Type B pancreatic cell (in vitro differentiated cells): ENCODE measurements at places on chromosomes 4 and X.
A peak's percentile ranks its signal among the peaks of the same experiment; 100 is the strongest.

DNA sequence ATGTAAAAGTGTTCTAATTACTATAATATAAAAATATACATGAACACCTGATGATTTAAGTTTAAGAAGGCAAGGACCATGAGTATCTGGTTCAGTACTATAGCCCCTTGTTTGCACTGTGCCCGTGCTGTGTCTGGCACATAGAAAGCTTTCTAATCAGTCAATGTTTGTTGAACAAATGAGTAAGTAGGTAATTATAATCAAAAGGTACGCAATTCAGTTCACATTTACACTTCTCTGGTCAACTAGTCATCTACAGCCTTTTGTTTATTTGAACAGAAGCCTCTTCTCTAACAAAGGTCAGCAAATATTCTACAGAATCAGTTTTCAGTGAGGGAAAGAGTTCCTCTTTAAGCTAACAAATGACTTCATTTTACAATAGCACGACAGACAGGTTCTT is 523.3 kb downstream of the SMARCA1 start:
- DNase-seq, result no peak

DNA sequence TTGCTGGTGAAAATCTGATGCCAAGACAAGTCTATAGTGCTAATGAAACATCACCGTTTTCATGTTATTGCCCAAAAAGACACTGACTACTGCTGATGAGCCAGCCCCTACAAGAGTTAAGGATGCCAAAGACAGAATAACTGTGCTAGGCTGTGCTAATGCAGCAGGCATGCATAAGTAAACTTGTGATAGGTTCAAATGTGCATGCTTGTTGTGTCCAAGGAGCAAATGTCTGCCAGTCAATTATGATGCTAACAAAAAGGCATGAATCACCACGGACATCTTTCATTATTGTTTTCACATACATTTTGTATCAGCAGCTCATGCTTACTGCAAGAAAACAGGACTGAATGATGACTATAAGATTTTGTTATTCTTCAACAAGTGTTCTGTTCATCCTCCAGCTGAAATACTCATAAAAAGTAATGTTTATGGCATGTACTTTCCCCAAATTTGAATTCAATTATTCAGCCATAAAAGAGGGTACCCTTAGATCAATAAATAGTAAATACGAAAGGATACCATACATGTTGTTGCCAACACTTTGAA is 306.9 kb upstream of the ARSJ start:
- DNase-seq, result no peak

DNA sequence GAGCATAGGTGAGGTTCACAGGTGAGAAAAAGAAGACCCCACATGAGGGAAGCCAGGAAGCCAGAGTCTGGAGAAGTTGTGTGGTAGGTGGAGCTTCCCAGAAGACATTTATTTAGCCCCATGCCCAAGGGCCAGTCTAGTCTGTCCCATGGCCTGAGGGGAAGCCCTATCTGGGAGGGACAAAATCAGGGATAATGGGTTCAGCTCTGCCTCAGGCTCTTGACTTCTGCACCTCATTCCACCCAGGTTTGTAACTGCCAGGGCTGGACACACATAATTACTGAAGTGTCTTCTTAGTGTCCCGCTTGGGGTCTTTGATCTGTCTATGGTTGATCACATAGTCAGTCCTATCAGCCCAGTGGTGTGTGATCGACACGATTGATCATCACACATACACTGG is 36.0 kb downstream of the TSC22D3 start:
- no peak for DNase-seq

DNA sequence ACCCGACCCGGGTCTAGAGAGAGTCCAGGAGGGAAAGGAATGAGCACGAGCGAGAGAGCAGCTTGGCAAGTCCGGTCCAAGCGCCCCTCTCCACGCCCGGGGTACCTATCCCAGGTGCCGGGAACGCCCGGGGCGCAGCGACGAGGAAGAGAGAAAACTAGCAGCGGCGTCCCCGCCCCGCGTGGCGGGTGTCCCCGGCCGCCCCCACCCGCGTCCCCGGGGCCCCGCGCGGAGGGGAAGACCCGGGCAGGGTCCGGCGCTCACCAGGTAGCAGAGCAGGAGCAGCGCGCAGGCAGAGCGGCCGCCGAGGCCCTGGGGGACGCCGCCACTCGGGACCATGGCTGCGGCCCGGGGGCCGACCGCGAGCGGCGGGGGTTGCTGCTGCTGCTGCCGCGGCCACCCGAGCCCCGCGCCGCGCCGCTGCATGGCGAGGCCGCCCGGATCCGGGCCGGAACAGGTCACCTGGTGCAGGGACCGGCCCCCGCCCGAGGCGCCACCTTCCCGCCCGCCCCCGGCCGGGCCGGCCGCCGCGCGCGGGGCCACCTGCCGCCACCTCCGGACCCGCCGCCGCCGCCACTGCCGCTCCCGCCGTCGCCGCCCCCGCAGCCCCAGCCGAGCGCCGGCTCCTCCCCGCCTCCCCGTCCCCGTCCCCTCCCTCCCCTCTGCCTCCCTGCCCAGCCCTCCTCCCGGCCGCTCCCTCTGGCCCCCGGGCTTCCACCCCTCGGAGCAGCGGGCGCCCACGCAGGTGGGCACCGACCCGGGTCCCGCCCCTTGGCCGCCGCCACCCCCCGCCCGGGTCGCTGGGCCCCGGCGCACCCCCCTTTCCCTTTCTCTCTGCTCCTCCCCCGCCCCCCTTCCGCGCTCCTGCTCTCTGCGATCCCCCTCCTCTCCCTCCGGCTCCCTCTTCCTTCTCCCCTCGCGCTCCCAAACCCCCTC is at the start of gene SEL1L3:
SEL1L3 (minus strand) TSS at position 578 of the 936 bp plus-strand sequence; CDS start at position 426, 152 bp downstream.
- DNase-seq, result peak; percentile 73

DNA sequence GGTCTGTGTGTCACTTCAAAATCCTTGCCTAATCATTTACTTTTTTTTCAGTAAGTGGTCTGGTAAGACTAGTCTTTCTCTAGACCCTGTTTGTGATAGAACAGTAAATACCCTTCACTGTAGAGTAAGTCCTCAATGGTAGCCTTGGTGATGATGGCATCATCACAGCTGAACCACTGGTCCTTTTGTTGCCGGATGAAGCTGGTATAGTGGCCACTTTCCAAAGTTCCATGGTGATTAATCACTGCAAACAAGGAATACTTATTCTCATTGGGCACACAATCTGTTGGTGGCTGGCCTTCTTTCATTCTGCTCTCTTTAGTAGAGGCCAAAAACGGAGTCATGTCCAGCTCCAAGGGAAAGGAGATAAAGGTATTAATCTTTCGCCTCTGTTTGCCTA is 2.9 kb downstream of the USP51 start:
- no peak for DNase-seq

DNA sequence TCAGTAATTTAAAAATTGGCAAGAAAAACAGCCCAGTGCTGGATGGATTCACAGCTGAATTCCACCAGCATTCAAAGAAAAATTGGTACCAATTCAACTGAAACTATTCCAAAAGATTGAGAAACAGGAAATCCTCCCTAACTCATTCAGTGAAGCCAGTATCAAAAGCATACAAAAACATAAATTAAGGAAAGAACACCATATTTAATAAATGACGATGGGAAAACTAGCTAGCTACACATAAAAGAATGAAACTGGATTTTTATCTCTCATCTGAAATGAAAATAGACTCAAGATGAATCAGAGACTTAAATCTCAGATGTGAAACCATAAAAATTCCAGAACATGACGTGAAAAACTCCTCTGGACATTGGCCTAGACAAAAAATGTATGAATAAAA is 516.8 kb upstream of the SPANXN1 start:
- no peak for DNase-seq

DNA sequence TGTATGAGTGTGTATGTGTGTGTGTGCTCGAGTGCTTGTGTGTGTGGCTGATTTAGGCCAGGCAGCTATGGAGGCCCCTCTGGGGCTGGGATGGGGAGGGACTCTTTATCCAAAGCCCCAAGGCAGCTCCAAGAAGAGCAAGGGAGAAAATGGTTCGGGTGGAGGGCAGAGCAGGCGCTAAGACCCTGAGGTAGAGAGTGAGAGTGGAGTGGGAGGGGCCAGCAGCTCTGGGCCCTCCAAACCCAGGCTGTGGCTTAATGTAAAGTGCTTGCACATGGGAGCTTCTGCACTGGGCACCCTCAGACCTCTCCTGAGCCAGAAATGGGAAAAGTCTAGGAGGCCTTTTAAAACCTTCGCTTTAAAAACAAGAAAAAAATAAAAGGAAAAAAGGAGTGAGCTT is 233.5 kb upstream of the PSAPL1 start:
- DNase-seq, result no peak

GRCh38 chr4:7727749-7728148 is 211.9 kb downstream of the AFAP1 start:
- no peak for DNase-seq

- DNase-seq, result no peak
These were observed 43.8 kb downstream of the WWC2 start for GRCh38 chr4:183142571-183143550.

GRCh38 chr4:119281393-119281792 is 40.5 kb downstream of the FABP2 start:
- no peak for DNase-seq

DNA sequence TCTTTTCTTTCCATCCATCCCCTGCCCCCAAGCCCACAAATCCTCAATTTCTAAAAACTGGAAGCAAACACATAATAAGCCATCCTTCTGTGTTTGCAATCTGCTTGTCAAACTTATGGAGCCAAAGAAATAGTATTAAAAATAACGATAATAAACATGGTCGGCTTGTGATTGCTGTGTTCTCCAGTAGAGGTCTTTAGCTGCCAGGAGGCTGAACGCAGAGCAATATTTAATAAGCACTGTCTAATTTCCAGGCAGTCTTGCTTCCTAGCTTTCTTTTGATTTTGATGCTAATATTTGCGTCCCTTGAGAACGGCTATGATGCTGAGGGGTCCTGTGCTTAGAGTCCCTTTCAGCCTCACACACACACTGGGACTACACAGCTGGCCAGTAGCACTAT is 3.2 kb upstream of the HELT start:
- no peak for DNase-seq

DNA sequence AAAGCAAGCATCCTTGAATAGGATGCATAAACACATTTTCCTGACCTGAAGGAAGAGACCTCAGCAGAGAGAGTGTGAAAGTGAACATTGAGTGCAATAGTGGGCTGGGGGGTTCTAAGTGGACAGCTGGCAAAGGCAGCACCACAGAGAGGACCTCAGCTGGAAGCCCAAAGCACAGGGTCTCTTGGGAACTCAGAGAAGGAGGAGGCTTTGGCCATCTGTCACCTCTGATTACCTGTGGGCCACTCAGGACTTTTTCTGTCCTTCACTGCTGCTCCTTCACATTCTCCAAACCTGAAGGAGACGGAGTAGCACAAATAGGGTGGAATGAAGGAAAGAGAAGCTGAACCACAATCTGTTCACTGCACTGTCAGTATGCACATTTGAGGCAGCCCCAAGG is 37.9 kb upstream of the FAT4 start:
- no peak for DNase-seq

- no peak for DNase-seq
These were observed 51.7 kb downstream of the RPGR start for GRCh38 chrX:38275615-38276014.

DNA sequence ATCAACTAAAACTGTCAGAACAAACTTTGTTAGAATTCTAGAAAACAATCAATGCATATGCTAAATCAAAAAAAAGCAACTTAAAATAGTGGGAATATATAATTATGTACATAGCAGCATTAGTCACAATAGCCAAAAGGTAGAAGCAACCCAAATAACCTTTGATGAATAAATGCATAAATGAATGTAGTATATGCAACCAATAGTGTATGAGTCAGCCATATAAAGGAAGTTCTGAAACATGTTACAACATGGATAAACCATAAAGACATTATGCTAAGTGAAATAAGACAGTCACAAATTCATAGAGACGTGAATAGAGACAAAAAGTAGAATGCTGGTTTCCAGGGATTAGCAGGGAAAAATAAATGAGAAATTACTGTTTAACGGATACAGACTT is 762.8 kb upstream of the INTU start:
- no peak for DNase-seq

DNA sequence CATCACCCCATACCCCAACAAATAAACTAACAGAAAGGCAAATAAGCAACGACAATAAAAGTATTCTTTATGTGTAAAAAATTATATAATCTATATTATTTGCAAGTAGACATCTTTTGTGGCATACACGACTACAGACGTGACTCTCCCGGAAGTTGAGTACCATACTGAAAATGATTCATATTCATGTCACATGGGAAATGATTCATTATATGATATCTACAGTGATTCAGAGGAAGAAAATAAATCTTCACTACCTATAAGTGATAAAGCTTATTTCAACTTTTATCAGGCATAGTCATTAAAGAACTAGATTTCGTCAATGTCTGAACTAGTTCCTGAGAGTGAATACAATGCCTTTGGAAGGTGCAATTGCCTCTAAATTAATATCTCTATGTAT is 4.6 kb upstream of the ANTXR2 start:
- DNase-seq, result no peak

DNA sequence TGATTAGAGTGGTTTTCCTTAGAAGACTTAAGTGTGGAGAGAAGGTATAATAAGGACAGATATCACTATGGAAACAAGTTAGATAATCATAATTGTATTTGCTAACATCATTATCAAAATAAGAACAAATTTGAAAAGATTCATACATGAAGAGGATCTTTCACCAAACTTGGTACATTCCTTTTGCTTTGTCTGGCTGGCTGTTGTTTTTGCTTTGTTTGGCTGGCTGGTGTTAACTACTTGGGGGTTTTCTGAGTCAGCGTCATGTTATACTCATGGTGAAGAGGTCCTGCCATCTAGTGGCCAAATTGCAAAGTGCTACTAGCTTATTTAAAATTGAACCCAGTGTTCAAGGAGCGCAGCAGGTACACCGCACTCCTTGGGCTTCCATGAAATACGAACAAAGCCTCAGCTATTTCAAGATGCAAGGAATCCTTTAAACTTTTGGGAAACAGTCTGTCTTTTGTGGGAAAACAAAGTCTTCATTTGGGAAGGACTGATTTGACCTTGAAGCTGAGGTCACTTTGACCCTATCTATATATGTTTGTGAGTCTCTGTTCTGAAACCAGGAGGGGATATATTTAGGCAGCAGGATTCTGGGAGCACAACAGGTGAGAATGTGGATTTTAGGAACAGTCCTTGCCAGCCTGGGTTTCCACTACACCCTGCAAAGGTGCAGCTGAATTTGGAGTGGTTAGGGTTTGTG is 129.7 kb downstream of the PLS3 start:
- peak; percentile 74 for DNase-seq

GRCh38 chrX:96387801-96388200 is 296.8 kb upstream of the DIAPH2 start:
- DNase-seq, result no peak

- no peak for DNase-seq
These were observed 54.7 kb downstream of the CNGA2 start for GRCh38 chrX:151789179-151789800.

DNA sequence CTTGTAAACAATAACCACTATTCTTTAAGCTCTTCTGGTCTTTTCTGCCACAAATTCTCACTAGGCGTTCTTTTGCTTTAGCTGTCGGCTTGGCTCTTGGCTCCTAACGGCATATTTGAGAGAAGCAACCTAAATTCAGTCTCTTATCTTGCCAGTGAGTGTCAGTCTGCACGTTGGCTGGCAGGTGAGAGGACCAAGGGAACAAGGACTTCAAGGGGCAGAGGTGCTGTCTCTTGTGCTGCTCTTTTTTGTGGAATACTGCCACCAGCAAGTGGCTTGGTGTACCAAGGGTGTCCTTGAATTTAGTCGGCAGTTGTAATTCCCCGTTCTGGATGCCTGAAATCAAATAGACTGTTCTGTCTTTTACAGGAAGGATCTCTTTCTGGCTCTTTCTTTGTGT is 77.8 kb upstream of the SLC4A4 start:
- no peak for DNase-seq

- no peak for DNase-seq
These were observed 116.4 kb upstream of the DGKK start for GRCh38 chrX:50586980-50587379.

- DNase-seq, result no peak
These were observed 15.2 kb downstream of the ASB11 start for GRCh38 chrX:15299941-15300851.

- DNase-seq, result no peak
These were observed 42.7 kb downstream of the LONRF3 start for GRCh38 chrX:119017077-119017476.
